ENCODE measurements at places on chromosomes 13 and 19.

DNA sequence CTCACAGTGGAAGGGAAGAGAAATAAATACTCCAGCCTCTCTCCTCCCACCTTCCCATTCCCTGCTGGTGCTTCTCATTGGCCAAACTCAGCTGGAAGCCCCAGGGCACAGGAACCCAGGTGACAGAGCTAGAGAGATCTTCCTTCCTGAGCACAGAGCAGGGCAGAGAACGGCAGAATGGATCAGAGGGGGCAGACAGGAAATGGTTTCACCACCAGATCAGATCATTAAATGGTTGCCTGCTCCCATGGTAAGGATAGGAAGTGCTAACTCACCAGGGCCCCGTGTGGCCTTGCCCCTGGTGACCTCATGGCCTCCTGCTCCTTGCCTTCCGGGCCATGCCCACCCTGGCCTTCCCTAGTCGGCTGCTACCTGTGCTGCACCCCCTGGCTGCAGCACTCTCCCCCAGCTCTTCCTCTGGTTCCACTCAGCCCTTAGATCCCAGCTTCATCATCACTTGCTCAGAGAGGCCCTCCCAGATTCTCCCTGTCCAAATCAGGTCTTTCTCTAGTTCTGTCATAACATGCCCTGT, 108.7 kb downstream of the DPF1 start:
- no peak for DNase-seq

- peak; percentile 54 for DNase-seq
These were observed 40.8 kb downstream of the GGACT start for GRCh38 chr13:100547791-100548201.

DNA sequence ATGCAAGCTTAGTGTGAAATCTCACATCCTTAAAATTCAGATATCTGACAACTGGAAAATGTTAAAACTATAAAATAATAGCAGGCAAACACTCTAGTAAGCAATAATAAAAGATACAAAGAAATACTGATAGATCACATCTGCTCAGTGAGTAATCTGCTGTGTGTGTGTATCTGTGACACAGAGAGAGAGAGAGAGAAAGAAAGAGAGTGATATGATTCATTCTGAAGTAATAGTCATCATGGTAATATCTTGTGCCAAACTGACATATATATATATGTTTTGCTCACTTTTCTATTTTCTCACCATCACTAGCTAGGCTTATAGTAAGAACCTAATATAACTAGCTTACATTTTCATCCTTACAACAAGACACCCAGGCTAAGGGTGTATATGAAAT, 288.0 kb upstream of the SLITRK6 start:
- DNase-seq, result no peak

GRCh38 chr19:6062274-6062673, 48.0 kb downstream of the RFX2 start:
- DNase-seq, result no peak

DNA sequence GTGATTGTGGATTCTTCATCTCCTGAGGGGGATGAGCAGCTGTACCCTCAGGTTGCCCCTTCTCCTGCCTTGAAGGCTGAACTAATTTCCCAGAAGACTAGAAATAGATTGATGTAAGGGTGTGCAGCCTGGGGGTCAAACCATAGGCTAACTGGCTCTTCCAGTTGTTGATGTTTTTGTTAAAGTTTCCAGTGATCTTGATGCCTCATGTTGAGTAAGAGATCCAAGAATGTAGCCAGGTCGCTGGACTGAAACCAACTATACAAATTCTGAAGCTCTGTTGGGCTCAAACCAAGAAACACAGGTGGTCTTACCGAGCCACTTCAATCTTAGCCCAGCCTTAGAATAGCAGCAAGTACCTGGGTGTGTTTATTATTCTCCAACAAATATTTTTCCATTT, 391.8 kb downstream of the KLF5 start:
- peak; percentile 28 for DNase-seq

All from SJCRH30 (cell line).